ENCODE measurements at places on chromosomes 7 and 10. TPM values are rescaled to one million over a fixed set of nuclear protein-coding genes. Genes with fewer than 3 reads are reported as not detected.

DNA sequence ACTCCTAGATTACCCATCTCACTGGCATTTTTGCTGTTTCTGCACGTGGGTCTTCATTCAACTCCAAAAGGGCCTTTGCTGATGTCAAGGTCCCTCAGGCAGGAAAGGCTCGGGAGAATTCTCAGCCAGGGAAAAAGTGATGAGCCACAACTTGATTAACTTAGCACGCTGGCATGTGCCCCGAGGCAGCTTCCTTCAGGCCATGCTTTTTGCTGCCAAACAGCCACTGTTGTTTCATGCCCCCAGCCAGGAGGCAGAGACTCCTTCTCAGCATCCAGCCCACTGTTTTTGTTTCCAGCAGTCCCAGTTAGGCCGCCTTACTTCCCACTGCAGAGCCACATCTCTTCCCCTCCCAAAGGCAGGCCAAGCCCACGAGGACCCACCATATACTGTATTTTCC is 266.5 kb upstream of the YAE1 start:
- DNase-seq = peak; percentile 63

- DNase-seq = no peak
Measured at GRCh38 chr10:122178655-122179054, 92.4 kb upstream of the BTBD16 start.

DBNL gene
- 191 TPM for total RNA-seq

DNA sequence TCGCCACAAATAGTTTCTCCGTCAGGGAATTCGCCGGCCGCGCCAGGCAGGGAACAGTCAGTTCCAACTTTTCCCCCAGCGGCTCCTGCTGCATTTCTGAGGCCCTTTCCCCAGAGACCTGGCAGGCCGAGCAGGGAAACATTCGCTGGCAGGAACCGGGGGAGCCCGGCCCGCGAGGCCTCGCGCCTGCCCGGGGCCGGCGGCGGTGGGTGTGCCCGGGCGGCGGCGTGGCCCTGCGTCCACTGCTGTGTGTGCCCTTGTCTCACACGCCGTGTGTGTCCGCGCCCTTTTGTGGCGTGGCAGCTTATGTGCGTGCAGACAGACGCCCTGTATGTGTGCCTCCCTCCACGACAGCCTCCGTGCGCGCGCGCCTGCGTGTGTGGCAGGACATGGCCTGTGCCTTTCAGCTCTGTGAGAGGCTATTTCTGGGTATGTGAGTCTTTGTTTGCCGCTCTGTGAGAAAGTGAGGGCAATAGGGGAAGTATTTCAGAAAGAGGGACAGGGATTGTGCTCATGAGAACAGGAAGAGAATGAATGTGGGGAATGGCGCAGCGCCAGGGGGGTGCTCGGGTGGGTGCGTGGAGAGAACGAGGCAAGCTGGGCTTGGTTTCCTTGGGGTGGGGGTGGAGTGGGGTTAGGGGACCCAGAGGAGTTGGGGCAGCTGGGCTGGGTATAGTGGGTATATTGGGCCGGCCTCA is 689 bp upstream of the SMARCD3 start:
- DNase-seq = peak; percentile 77

NKX2-3 gene
- not detected for total RNA-seq
